ENCODE measurements at places on chromosomes 6 and 20. TPM values are rescaled to one million over a fixed set of nuclear protein-coding genes. Genes with fewer than 3 reads are reported as not detected.
A peak's percentile ranks its signal among the peaks of the same experiment; 100 is the strongest.

GRCh38 chr6:62479697-62480220 lies 193.7 kb upstream of the KHDRBS2 start:
- H3K4me3 ChIP-seq: no peak overlapping the region
- no peak for DNase-seq
- H3K27me3 ChIP-seq: no peaks in the 10 kb centered on the region
- H3K27ac ChIP-seq: no peak overlapping the region
- H3K4me1 ChIP-seq: no peaks in the 10 kb centered on the region

GRCh38 chr6:8855411-8855810 lies 420.1 kb upstream of the SLC35B3 start:
- H3K4me1 ChIP-seq: peaks cover 6% of the 10 kb centered on the region
- H3K27me3 ChIP-seq: no peaks in the 10 kb centered on the region
- H3K27ac ChIP-seq: no peak overlapping the region
- no peaks in the 10 kb centered on the region for H3K36me3 ChIP-seq
- H3K4me3 ChIP-seq: no peak overlapping the region

GRCh38 chr20:3563548-3564177 lies 92.8 kb downstream of the ATRN start:
- no peak overlapping the region for H3K27ac ChIP-seq
- no peaks in the 10 kb centered on the region for H3K27me3 ChIP-seq
- H3K4me1 ChIP-seq: no peaks in the 10 kb centered on the region
- no peaks in the 10 kb centered on the region for H3K36me3 ChIP-seq
- no peak overlapping the region for H3K4me3 ChIP-seq

DNA sequence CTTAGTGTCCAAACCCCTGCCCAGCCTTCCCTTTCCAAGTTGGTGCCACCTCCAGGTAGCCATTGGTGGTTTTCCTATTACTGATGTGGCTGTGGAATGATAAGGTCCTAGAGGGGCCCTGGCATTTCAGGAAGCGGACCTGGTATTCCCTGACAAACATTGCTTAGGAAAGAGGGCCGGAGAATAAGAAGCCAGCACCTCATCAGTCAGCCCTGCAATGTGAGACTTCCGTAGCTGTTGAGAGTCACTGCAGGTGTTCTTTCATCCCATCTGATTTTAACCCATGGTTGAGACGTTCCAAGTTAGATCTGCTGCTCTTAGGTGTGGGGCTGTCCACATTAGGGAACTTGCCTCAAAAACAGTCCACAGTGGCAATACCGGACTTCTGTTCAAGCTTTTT lies 14.8 kb upstream of the NPEPL1 start:
- H3K4me1 ChIP-seq: no peaks in the 10 kb centered on the region
- no peaks in the 10 kb centered on the region for H3K36me3 ChIP-seq
- no peak for DNase-seq
- no peak overlapping the region for H3K27ac ChIP-seq
- H3K27me3 ChIP-seq: no peaks in the 10 kb centered on the region
- H3K4me3 ChIP-seq: no peak overlapping the region

DNA sequence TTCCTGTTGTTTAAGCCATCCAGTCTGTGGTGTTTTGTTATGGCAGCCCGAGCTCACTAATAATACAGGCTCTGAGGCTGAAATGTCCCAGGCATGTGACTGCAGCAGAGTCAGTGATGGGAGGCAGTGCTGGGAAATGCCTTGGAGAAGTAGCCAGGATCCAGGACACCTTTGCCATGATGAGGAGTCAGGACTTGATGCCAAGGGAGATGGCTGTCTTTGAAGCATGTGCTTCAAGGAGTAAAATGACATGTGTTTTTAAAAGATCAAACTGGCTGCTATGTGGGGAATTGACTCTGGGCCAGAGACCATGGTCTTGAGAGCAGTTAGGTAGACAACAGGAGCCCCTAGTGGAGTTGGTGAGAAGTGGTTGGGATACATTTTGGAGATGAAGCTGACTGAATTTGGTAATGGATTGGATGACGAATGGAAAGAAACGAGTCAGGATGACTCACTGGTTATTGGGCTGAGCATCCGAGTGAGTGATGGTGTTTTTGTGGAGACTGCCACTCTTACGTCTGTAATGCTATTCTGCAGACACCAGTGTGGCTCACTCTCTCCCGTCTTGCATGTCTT lies 322.2 kb downstream of the PLCB1 start:
- no peak overlapping the region for H3K4me3 ChIP-seq
- DNase-seq: peak; percentile 10
- H3K4me1 ChIP-seq: no peaks in the 10 kb centered on the region
- no peak overlapping the region for H3K27ac ChIP-seq

- H3K27ac ChIP-seq: peak overlapping the region; percentile 70
- no peaks in the 10 kb centered on the region for H3K36me3 ChIP-seq
- no peaks in the 10 kb centered on the region for H3K27me3 ChIP-seq
These were observed 15.1 kb downstream of the GSTA1 start for GRCh38 chr6:52788478-52788877.

DNA sequence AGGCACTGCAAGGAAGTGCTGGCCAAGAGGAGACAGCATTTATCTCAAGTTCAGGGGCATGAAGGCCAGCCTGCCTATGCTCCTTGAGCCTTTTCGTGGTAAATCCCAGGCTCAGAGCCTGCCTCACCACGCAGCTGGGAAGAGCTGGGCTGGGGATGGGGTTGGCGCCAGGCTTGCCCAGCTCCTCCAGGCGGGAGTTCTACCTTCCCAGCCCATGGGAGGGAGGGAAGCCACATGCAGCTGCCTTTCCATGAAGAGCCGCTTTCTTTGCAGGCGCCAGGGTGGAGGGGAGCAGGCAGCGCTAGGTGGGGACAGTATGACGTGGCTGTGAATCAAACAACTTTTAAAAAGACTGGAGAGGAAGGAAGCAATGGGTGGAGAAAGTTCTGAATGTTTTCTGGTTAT lies 19.5 kb upstream of the SIRT5 start:
- no peaks in the 10 kb centered on the region for H3K27me3 ChIP-seq
- H3K27ac ChIP-seq: no peak overlapping the region
- H3K4me3 ChIP-seq: no peak overlapping the region
- no peaks in the 10 kb centered on the region for H3K4me1 ChIP-seq
- H3K36me3 ChIP-seq: no peaks in the 10 kb centered on the region

DNA sequence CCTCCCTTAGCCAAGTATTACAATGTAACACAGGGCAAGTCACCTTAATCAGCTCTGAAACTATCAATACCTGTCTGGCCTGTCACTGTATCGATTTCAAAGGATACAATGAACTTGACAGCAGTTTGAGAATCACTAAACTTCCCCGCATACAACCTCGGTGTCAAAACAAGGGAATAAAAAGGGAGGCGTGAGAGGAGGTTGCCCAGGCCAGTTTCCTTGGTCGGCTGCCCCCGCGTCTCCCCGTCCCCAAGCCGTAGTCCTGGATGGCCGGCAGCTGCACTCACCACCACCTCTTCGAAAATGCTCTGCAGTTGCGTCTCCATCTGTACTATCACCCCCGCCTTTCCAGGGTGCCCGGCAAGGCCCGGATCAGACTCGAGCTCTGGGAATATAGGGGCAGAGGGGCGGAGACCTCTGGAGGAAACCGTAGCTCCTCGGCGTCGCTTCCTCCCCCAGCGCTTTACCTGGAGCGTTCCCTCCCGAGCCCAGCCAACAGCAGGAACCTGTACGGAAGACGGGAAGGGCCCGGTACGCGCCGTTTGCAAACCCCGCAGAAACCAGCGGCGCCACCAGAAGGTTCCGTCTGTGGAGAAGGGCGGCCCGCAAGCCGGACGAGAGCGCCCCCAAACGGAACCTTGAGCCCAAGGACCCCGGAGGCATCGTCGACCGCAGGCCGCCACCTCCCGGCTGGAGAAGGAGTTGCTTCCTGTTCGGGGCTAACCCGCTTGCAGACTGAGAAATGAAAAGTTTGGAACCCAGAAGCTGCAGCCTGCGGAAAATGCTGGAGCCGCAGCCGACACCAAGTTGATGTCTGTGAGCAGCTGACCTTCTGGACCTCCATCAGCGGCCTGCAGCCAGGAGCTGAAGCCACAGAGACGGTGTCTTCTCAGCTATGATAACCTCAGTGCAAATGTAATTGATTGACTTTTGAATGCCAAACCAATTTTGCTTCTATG lies at the start of gene MED23:
Gene MED23 (minus strand): TSS at position 519 of the 959 bp plus-strand sequence. CDS start 193 bp downstream, at position 326.
- H3K27me3 ChIP-seq: no peaks in the 10 kb centered on the region
- peak; percentile 97 for DNase-seq
- no peaks in the 10 kb centered on the region for H3K36me3 ChIP-seq
- H3K4me3 ChIP-seq: peak within 1 kb of the TSS; percentile 65

GRCh38 chr6:119442776-119443184 lies 93.2 kb upstream of the MAN1A1 start:
- no peak overlapping the region for H3K4me3 ChIP-seq
- no peak for DNase-seq
- no peaks in the 10 kb centered on the region for H3K27me3 ChIP-seq

The EDN3 gene
- 1.4 TPM for total RNA-seq

The SAMD5 gene
- total RNA-seq: 11.2 TPM

All from hepatocyte (in vitro differentiated cells).